ENCODE measurements at places on chromosomes 2 and 18. TPM values are rescaled to one million over a fixed set of nuclear protein-coding genes. Genes with fewer than 3 reads are reported as not detected.

DNA sequence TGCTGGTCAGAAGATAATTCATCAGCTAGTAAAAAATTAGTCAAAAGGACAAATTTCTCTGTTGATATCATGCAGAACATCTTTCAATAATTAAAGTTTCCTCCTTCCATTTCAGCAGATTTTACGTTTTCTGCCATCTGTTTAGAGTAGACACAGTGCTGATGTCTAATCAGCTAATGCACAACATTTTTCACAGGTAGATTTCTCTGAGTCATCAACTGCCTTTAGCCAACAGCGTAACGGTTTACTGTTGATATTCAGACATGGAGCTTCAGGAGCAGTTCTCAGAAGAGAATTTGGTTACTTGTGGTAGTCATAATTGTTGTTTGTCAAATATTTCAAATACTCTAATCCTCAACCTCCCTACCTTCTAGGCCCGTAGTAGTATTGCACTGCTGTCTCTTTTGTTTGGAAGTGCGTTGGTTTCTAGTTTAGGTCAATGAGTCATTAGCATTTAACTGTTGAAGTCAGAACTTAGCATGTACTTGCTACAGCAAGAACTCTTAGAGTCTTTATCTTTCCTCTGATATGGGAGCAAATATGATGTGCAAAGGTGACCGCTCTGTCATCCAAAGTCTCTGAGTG, 86.8 kb upstream of the TFPI start:
- no peak for DNase-seq
- no peaks in the 10 kb centered on the region for H3K4me1 ChIP-seq
- H3K4me3 ChIP-seq: no peak overlapping the region
- no peaks in the 10 kb centered on the region for H3K36me3 ChIP-seq
- H3K27ac ChIP-seq: no peak overlapping the region

DNA sequence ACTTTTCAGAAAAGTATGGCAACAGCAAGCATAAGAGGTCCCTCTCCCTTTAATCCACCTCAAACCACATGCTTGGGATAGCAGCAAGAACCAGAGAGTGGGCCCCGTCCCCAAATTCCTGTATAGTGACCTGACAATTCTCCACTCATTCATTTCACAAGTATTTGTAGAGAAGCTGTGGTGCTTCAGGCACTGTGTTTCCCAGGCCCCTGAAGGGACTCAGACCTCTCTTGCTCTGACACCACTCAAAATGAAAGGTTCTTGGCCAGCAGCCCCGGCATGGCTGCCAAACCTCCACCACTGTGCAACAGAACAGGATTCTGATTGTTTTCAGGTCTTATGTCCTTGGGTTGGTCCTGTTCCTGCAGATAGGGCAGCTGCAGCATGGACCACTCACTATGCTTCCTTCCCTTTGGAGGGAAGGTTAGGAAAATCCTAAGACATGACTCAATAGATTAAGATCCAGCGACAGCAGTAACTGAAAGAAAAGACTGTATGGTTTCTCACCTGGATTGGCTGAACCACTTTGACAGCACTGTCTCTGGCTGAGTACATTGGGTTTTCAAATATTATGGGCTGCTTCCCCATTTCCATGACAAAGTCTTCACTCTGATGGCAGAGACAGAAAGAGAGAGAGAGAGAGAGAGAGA, 67.6 kb downstream of the DHRS9 start:
- no peak overlapping the region for H3K4me3 ChIP-seq
- H3K27me3 ChIP-seq: no peaks in the 10 kb centered on the region
- H3K36me3 ChIP-seq: no peaks in the 10 kb centered on the region
- no peak for DNase-seq
- H3K27ac ChIP-seq: no peak overlapping the region
- H3K4me1 ChIP-seq: no peaks in the 10 kb centered on the region

GRCh38 chr2:156867201-156867600, 390.3 kb upstream of the GALNT5 start:
- no peak overlapping the region for H3K27ac ChIP-seq
- no peaks in the 10 kb centered on the region for H3K36me3 ChIP-seq
- no peaks in the 10 kb centered on the region for H3K27me3 ChIP-seq
- no peak overlapping the region for H3K4me3 ChIP-seq
- H3K4me1 ChIP-seq: no peaks in the 10 kb centered on the region
- no peak for DNase-seq

GRCh38 chr2:32711908-32712501, 84.2 kb downstream of the TTC27 start:
- no peak overlapping the region for H3K4me3 ChIP-seq
- H3K27ac ChIP-seq: no peak overlapping the region
- no peak for DNase-seq
- no peaks in the 10 kb centered on the region for H3K27me3 ChIP-seq
- peaks cover 10% of the 10 kb centered on the region for H3K4me1 ChIP-seq

GRCh38 chr18:8703781-8704301, 1.5 kb upstream of the MTCL1 start:
- H3K4me1 ChIP-seq: peaks cover 11% of the 10 kb centered on the region
- H3K36me3 ChIP-seq: no peaks in the 10 kb centered on the region
- H3K27ac ChIP-seq: peak overlapping the region; percentile 88

- H3K4me3 ChIP-seq: no peak overlapping the region
- H3K27me3 ChIP-seq: no peaks in the 10 kb centered on the region
- H3K4me1 ChIP-seq: peaks cover 15% of the 10 kb centered on the region
Measured at GRCh38 chr18:36366994-36367839, 69.7 kb downstream of the FHOD3 start.

GRCh38 chr18:36419900-36420531, 122.5 kb downstream of the FHOD3 start:
- peaks cover 38% of the 10 kb centered on the region for H3K4me1 ChIP-seq
- DNase-seq: no peak
- H3K27me3 ChIP-seq: no peaks in the 10 kb centered on the region
- H3K27ac ChIP-seq: peak overlapping the region; percentile 97
- H3K36me3 ChIP-seq: no peaks in the 10 kb centered on the region

The RGPD5 gene
- total RNA-seq: 48.9 TPM

- H3K36me3 ChIP-seq: no peaks in the 10 kb centered on the region
- no peaks in the 10 kb centered on the region for H3K4me1 ChIP-seq
- no peak overlapping the region for H3K4me3 ChIP-seq
- peaks cover 2% of the 10 kb centered on the region for H3K27me3 ChIP-seq
- no peak overlapping the region for H3K27ac ChIP-seq
Measured at GRCh38 chr2:176873403-176873802, 339.2 kb upstream of the HNRNPA3 start.

The CAPN14 gene
- total RNA-seq: 0.13 TPM

- DNase-seq: no peak
- H3K27ac ChIP-seq: no peak overlapping the region
- no peaks in the 10 kb centered on the region for H3K36me3 ChIP-seq
- no peak overlapping the region for H3K4me3 ChIP-seq
- H3K4me1 ChIP-seq: no peaks in the 10 kb centered on the region
Measured at GRCh38 chr2:239858179-239858578, 167.0 kb downstream of the NDUFA10 start.

GRCh38 chr2:224136396-224136795, 97.3 kb upstream of the SERPINE2 start:
- no peak overlapping the region for H3K27ac ChIP-seq
- H3K4me3 ChIP-seq: no peak overlapping the region
- no peak for DNase-seq
- no peaks in the 10 kb centered on the region for H3K27me3 ChIP-seq
- H3K4me1 ChIP-seq: no peaks in the 10 kb centered on the region

DNA sequence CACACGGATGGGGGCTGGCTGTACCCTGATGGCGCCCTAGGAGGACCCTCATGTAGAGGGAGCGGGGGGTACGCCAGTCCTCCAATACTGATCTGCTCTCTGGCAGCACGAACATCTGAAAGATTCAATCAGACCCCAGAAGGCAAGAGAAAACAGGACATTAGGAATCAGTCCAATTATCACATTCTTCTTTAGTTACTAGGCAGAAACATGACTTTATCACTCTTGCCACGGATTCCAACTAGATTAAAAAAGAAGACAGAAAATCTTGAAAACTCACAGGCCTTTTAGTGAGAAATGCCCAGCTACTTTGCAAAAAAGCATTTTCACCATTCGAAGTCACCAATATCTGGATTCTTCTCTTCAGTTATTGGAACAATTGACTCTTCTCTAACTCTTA, 68.4 kb downstream of the ID2 start:
- H3K4me1 ChIP-seq: peaks cover 8% of the 10 kb centered on the region
- no peak for DNase-seq
- H3K27ac ChIP-seq: no peak overlapping the region
- no peak overlapping the region for H3K4me3 ChIP-seq
- no peaks in the 10 kb centered on the region for H3K36me3 ChIP-seq

DNA sequence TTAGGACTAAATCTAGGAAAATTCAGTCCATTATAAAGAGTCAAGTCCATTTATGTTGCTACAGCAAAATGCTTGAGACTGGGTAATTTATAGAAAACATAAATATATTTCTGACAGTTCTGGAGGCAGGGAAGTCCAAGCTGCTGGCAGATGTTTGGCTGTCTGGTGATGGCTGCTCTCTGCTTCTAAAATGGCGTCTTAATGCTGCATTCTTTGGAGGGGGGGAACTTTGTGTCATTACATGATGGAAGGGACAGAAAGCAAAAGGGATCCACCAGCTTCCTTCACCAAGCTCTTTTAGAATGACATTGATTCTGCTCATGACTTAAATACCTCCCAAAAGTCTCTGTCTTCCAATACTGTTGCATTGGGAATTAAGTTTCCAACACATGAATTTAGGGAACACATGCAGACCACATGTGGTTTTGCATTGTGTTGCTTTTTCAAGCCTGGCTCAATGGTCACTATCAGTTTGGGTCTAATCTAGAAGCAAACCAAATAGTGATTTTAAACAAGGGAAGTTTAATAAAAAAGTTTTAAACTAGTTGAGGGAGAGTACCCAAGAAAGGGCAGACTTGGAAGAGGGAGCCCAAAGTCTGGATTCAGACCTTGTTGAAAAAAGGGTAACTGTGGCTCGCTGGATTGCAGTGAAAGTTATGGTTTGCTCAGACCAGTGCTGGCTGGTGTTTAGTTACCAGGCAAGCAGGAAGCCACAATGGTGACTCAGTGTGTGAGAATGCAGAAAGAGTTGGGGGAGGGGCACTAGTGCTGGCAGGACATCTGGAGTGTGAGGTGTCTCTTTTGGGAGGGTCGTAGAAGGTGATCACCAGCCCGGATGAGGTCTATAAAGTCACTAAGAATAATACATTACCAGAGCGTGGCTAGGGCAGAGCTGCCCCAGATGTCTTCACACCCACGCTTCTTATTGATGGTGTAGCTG, 30.8 kb downstream of the C18orf54 start:
- H3K27me3 ChIP-seq: no peaks in the 10 kb centered on the region
- H3K27ac ChIP-seq: no peak overlapping the region
- no peaks in the 10 kb centered on the region for H3K36me3 ChIP-seq
- H3K4me1 ChIP-seq: no peaks in the 10 kb centered on the region

DNA sequence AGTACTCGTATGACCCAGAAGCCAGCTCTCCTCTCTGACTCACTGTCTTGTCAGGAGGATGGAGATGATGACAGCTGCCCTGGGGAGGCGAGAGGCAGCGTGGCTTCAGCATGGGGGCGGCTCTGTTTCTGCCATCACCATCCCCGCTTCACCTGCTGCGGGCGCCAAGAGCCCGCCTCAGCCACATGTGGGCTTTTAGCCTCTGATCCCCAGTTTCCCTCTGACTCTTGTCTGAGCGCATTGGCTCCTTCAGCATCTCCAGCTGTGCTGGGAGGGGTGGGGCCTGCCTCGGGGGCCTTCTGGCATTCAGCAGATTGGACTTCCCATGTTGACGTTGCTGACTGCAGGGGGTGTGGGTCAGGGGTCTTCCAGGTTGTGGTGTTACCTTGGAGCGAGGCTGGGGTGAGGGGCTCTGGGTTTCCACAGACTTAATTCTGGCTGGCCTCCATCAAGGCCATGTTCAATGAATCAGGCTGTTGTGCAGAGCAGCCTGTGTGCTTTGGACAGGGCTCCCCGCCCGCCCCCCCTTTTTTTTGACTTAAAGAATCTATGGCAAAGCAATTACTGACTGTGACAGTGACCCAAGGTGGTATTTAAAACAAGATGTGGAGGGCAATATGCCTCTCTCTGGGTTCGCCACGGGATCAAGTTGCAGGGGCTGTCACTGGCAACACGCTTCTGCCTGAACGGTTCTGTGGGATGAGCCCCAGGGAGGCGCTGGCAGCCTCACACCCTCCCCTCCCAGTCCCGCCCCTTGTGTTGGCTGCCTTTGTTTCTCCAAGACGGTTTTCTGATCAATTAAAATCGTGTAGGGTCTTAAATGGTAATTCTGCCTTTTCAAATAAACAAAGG, 228.3 kb downstream of the LDLRAD4 start:
- DNase-seq: no peak
- no peak overlapping the region for H3K27ac ChIP-seq
- H3K4me3 ChIP-seq: peak overlapping the region; percentile 40
- peaks cover 39% of the 10 kb centered on the region for H3K4me1 ChIP-seq
- no peaks in the 10 kb centered on the region for H3K27me3 ChIP-seq

DNA sequence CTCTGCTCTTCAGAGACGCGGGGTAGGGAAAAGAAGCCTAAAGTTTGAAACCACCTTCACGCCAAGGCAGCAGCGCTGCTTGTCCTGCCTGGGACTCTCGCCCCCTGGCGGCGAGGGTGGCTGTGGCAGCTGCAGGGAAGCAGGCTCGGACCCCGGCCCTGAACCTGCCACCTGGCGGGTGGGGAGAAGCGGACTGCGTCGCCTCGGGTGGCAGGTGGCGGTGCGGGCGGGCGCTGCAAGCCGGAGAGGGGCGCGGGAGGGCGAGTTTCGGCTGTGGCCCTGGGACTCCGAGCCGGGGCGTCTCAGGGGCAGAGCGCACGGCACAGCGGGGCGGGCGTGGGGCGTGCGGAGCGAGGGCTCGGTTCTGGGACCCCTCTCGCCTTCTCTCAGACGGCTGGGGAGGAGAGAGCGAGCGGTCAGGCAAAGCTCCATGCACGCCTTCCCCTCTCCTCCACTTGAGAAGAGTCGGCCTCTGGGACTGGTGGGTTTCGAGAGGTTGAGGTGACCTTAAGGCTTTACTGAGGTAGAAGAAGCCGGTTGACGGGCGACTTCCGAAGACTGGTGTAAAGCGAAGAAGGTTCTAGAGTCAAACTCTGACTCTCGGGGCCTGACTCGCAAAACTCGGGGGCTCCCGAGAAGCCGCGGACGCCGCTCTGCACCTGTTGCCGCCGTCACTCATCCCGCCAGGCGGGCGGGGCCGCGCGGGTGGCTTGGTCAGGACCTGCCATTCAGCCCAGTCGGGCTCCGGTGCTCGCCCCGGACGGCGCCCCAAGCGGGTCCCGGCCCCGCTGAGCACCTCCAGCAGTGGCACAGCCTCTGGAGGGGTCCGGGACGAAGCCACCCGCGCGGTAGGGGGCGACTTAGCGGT, 1.1 kb upstream of the BOLL start:
- H3K4me3 ChIP-seq: peak overlapping the region; percentile 75
- DNase-seq: peak; percentile 80
- peak overlapping the region; percentile 93 for H3K27ac ChIP-seq
- no peaks in the 10 kb centered on the region for H3K36me3 ChIP-seq
